Skin of body (tissue), 3 donors: ENCODE measurements at places on chromosomes 4 and X. TPM values are rescaled to one million over a fixed set of nuclear protein-coding genes. Genes with fewer than 3 reads are reported as not detected.

The TCEAL9 gene
- total RNA-seq, result 81.3 TPM

The CTAG1A gene
- not detected for total RNA-seq

The ASB12 gene
- total RNA-seq, result 2.6 TPM

The PJA1 gene
- total RNA-seq, result 39.0 TPM

The ETDA gene
- not detected for total RNA-seq

The VSIG4 gene
- total RNA-seq, result 22.6 TPM

The FBXW7 gene
- total RNA-seq, result 76.8 TPM

The MTMR8 gene
- total RNA-seq, result 1.7 TPM

The HTN3 gene
- not detected for total RNA-seq

The NALF2 gene
- total RNA-seq, result 0.10 TPM

The EREG gene
- 23.4 TPM for total RNA-seq

The PAGE5 gene
- total RNA-seq, result not detected

The TCP11X2 gene
- total RNA-seq, result not detected

The HAND2 gene
- 1.1 TPM for total RNA-seq

The PABPC1L2B gene
- total RNA-seq, result not detected

The PLS3 gene
- total RNA-seq, result 137 TPM

The HERC6 gene
- total RNA-seq, result 4.9 TPM

The ODAPH gene
- total RNA-seq, result not detected

The RBMX gene
- 169 TPM for total RNA-seq

The NWD2 gene
- 0.30 TPM for total RNA-seq

The NPY5R gene
- total RNA-seq, result 0.20 TPM

The TXK gene
- 1.1 TPM for total RNA-seq

The OR13H1 gene
- not detected for total RNA-seq

The PLCXD1 gene
- total RNA-seq, result 14.4 TPM
